ENCODE measurements at places on chromosomes 6 and 20.
A peak's percentile ranks its signal among the peaks of the same experiment; 100 is the strongest.

DNA sequence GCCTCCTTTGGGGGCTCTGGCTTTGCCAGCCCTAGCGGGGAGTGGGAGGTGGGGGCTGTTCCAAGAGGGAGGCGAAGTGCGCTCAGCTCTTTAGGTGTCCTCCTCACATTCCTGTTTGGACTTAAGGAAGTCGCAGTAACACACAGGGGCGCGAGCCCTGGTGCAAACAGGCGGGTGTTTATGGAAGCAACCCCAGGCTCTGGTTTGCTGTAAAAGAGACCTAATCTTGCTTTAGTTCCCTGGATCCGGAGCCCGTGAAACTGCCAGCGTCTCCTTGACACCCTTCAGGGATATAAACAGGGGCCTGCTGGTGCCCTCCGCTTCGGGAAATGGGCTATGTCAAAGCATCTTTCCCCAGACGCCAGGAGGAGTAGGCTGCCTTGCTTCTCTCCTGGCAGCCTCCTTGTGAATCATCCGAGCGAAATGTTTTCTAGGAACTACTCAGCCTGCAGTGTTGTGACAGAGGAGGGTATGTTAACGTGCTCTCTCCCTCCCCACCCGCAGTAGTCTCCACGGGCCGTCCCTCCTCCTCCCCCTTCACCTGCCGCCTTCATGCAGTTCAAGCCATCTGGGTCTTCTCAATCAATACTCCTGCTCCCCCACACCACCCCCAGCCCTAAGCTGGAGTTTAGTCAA lies 168.0 kb upstream of the LRFN2 start:
- DNase-seq, result no peak

- DNase-seq, result no peak
These were observed 16.9 kb upstream of the MTG2 start for GRCh38 chr20:62165762-62166399.

DNA sequence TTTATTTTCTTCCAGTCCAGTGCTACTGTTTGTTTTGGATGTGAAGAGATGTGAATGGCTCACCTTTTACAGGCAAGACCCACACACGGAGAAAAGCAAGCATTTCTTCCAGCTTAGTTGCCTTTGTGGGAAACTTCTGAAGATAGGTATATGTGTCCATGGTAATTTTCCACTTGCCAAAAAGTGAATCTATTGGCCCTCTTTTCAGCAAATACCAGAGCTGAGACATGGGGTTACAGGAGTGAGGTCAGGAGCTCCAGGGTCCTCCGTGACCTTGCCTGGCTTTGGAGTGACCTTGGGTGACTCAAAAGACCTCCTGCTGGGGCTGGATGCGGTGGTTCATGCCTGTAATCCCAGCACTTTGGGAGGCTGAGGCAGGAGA lies 166.7 kb downstream of the SCML4 start:
- DNase-seq, result no peak

DNA sequence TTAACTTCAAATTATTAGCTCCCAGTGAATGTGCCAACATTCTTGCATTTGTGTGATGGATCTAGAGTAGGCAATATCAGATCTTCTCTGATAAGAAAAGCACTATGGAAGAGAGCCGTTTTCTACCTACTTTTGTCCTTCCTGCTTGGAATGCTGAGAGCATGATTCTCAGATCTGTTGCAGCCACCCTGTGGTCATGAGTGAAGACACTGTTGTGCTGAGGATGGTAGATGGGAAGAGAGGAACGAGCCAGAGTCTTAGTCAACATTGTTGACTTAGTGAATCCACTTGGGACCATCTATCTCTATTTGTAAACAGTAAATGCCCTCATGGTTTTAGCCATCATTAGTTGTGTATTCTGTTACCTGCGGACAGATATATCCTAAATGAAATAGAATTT lies 202.6 kb downstream of the CD109 start:
- no peak for DNase-seq

GRCh38 chr6:30752157-30752927 lies 8.0 kb upstream of the IER3 start:
- DNase-seq, result peak; percentile 83

- no peak for DNase-seq
These were observed 200.4 kb upstream of the FBXL4 start for GRCh38 chr6:99148111-99148510.

DNA sequence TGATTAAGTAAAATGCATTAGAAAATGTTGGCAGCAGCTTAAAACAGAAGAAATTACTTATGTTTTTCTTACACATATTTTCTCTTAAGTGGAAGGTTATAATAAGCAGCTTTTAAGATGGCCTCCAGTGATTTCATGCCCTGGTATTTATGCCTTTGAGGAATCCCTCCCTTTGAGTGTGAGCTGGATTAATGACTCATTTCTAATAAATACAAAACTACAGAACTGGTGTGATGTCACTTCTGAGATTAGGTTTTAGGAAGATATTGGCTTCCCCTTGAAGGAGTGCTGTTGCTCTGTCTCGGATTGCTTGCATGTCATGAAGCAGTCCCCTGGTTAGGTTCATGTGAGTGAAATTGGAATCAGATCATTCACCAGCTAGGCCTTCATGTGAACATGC lies 143.2 kb upstream of the EPHA7 start:
- DNase-seq, result no peak

DNA sequence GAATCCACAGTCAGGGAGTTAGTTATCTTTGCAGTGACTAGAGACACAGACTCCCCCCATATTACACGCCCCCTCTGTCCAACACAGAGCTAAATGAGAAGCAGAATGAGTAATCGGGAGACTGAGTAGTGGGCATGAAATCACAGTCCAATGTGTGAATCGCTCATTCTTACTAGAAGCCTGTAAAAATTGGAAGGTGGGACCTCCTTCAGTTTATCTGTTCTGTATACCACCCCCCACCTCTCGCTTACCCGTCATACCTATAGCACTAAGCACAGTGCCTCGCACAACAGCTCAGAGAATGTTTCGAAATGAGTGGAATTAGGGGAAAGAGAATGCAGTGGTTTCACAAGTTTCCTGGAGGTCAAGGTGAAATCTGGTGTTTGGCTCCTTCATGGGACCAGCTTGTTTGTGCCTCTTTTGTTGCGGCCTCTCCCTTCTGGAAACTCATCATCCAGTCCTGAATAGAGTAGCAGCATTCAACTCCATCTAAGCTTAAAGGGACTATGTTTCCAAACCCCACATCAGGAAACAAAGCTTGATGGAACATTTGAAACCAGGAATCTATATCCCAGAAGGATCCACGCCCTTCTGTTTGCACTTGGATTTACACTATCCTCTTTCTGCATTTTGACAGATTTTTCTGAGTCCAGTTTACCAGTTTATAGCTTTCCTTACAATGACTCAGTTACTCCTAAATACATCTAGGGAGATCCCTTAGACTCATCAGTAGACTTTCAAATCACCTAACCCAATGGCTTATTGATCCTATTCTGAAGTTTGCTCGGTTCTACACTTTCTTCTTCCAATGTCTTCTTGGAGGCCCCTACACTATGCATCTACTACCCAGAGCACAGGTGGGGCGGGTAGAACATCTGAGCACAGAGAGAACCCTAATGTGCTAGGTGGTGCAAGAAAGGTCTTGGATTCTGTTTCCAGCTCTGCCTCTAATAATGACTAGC lies 59.2 kb upstream of the PIM1 start:
- DNase-seq, result no peak

All from left forelimb (tissue), 1 donor.